ENCODE measurements at places on chromosomes 3 and 15. TPM values are rescaled to one million over a fixed set of nuclear protein-coding genes. Genes with fewer than 3 reads are reported as not detected.

- no peaks in the 10 kb centered on the region for H3K27me3 ChIP-seq
- H3K27ac ChIP-seq: no peak overlapping the region
- no peak for DNase-seq
- no peak overlapping the region for H3K4me3 ChIP-seq
- H3K36me3 ChIP-seq: peaks cover 6% of the 10 kb centered on the region
These were observed 10.7 kb upstream of the SLC22A13 start for GRCh38 chr3:38254872-38255271.

- no peak overlapping the region for H3K27ac ChIP-seq
- H3K4me1 ChIP-seq: no peaks in the 10 kb centered on the region
- H3K27me3 ChIP-seq: no peaks in the 10 kb centered on the region
- DNase-seq: no peak
These were observed 3.9 kb upstream of the PXYLP1 start for GRCh38 chr3:141227752-141228151.

DNA sequence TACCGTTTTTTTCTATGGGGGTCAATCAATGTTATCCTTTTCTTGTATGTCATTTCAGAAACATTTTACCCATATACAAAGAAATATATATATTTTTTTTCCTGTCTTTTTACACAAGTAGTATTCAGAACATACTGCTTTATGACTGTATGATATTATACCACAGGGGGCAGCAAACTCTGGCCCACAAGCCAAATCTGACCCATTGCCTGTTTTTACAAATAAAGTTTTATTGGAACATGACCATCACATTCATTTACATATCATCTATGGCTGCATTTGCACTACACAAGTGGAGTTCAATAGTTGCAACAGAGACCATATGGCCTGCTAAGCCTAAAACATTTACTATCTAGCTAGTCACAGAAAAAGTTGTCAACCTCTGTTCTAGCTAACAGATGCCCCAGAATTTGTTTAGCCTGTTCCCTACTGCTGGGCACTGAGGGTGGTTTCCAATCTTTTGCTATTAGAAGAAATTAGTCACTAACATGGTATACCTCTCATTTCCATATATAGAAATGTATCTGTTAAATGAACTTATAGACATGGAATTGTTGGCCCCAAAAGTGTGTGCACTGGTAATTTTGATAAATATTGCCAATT, 57.7 kb downstream of the BFSP2 start:
- no peaks in the 10 kb centered on the region for H3K4me1 ChIP-seq
- H3K4me3 ChIP-seq: no peak overlapping the region
- H3K36me3 ChIP-seq: no peaks in the 10 kb centered on the region

GRCh38 chr3:179660872-179661271, 8.0 kb downstream of the USP13 start:
- H3K36me3 ChIP-seq: no peaks in the 10 kb centered on the region
- no peaks in the 10 kb centered on the region for H3K27me3 ChIP-seq
- no peaks in the 10 kb centered on the region for H3K4me1 ChIP-seq
- DNase-seq: no peak
- no peak overlapping the region for H3K4me3 ChIP-seq

The LRRN1 gene
- total RNA-seq: 18.9 TPM

The TTLL13 gene
- total RNA-seq: not detected

The ACP3 gene
- 1.8 TPM for total RNA-seq

The FBXW12 gene
- total RNA-seq: not detected

The ALG1L2 gene
- total RNA-seq: not detected

The HRG gene
- total RNA-seq: not detected
